ENCODE measurements at places on chromosomes 16 and 17.

- peak; percentile 65 for DNase-seq
Observed at GRCh38 chr17:82458179-82458884, at the start of gene NARF. Gene NARF (plus strand): TSS chr17:82458741. CDS start chr17:82458804, 63 bp downstream.

GRCh38 chr17:18300725-18301480 is 13.9 kb downstream of the TOP3A start:
- no peak for DNase-seq

DNA sequence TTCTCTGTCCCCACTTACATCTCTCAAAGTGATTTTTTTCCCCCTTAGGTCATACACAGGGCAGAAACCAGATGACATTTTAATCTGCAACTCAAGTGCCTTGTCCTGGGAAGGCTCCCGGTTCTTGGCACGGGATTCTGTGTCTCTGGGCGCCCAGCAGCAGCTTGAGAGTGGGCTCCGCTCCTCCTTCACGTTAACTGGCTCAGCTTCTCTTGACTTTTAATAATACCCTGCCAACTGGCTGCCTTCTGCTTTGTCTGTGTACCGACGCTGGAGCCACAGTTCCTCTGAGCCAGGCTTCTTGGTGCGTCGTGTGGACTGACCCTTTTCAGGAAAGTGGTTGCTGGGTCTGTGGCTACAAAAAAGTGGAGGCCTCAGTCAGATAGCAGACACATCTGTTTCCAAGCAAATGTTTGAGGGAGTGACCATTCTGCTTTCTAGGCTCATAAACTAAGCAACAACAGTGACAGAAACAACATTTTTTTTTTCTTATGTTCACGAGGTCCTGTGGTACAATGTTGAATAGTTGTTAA is 64.9 kb downstream of the IRF8 start:
- DNase-seq: peak; percentile 87

DNA sequence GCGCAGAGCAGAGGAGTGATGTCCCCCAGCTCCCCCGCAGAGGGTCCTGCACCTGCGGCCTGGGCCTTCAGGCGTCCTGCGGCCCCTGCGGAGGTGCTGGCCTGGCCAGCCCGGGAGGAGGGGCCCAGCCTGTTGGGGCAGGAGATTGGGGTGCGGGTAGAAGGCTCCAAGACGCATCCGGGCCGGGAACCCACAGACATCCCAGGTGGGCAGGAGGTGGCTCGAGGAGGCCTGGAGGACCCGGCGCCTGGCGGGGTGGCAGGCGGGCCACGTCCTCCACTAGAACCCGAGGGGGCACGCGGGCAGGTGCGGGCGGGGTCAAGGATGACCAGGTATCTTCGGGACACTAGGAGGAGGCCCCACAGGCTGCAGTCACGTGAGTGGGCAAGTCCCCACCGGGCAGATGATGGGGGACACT is 647 bp upstream of the SECTM1 start:
- DNase-seq: no peak

- DNase-seq: no peak
Observed at GRCh38 chr17:75776386-75777295, 8.0 kb upstream of the UNK start.

GRCh38 chr17:10069301-10069700 is 129.1 kb downstream of the GAS7 start:
- DNase-seq: no peak

DNA sequence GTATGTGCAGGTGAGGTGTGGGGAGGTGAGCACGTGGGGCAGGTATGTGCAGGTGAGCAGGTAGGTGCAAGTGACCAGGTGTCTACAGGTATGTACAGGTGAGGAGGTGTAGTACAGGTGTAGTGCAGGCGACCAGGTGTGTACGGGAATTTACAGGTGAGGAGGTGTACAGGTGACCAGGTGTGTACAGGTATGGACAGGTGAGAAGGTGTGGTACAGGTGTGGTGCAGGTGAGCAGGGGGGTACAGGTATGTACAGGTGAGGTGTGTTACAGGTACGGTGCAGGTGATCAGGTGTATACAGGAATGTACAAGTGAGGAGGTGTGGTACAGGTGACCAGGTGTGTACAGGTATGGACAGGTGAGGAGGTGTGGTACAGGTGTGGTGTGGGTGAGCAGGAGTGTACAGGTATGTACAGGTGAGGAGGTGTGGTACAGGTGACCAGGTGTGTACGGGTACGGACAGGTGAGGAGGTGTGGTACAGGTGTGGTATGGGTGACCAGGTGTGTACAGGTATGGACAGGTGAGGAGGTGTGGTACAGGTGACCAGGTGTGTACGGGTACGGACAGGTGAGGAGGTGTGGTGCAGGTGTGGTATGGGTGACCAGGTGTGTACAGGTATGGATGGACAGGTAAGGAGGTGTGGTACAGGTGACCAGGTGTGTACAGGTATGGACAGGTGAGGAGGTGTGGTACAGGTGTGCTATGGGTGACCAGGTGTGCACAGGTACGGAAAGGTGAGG is 12.8 kb upstream of the DBNDD1 start:
- DNase-seq: no peak

Measured in NCI-H524 treated with DMSO at 0.1 percent for 48 hours (cell line).